ENCODE measurements at places on chromosomes 12 and 14.

GRCh38 chr12:57456737-57457490 is 1.8 kb downstream of the INHBE start:
- DNase-seq, result no peak

DNA sequence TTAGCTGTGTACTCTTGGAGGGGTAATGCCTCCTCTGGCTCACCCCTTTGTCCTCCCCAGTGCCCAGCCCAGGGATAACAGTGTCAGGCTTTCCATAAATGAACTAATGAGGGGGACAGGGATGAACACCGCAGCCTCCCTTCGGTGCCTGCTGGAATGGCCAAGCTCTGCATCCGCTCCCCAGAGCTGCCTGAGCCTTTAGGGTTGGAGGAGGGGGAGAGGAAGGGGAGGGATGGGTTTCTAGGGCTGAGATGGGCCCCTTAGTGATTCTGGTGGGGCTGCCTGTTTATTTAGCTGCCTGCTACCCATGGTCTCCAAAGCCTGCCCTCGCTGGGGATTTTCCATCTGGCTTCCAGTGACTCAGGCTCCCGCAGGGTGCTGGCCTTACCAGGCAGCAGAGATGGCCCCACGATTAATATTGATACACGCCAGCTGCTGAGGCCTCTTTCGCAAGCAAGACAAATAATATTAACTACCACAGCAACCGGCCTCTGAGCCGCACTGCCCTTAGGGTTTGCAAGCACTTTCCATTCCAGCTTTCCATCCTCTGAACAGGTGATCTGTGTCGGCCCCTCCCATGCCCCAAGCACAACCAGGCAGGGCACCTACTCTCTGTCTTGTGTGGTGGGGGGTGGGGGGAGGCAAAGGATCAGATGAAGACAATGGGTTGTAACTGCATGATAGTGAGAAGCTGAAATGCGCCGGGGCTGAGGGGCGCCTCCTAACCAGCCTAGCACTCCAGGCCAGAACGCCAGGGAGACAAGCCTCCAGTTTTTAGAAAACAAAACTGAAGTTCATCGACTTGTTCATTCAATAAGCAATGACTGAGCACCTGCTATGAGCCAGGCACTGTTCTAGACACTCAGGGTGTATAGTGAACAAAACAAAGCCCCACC is 56.7 kb downstream of the C14orf132 start:
- DNase-seq, result peak; percentile 88

GRCh38 chr14:92459030-92459949 is 54.3 kb upstream of the RIN3 start:
- DNase-seq, result no peak

- no peak for DNase-seq
Measured at GRCh38 chr12:117470804-117471203, 109.4 kb upstream of the NOS1 start.

- no peak for DNase-seq
Measured at GRCh38 chr12:1528791-1529190, 65.6 kb downstream of the FBXL14 start.

DNA sequence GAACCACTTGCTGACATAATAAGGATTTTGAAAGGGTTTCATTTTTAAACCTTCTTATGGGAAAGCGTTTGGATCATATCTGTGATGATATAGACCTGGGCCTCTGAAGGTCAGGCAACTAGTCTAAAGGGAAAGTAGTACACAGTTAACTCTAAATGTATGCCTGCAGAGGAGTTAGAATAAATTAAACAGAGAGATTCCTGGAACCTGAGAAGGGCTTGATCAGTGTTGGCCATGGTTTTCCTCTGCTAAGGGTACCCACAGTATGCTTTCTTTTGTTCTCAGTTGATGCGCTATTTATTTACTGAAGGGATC is 14.4 kb upstream of the POLR3B start:
- DNase-seq, result no peak

DNA sequence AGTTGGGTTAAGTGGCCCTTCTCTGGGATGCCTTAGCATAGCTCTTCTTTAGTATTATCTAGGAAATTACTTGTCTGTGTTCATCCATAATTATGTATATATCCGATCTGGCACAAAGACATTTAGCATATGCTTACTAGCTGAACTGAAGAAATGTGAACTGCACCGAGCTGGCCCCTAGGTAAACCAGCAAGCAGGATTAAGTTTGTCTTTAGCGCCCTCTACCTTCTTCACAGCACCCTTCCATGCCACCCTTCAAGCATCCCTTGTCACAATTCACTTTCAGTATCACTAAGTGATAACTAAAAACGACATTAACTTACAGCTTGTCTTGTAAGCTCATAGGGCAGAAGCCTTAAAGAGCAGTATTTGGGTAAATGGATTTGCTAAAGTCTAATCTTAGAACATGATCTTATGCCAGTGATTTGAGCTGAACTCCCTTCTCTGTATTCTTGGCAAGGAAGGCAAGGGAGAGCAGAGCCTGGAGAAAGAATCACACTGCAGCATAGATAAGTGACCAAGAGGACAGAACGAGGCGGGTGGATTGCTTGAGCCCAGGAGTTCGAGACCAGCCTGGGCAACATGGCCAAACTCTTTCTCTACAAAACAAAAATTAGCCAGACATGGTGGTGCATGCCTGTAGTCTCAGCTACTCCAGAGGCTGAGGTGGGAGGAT is 2.6 kb upstream of the HAL start:
- peak; percentile 45 for DNase-seq

DNA sequence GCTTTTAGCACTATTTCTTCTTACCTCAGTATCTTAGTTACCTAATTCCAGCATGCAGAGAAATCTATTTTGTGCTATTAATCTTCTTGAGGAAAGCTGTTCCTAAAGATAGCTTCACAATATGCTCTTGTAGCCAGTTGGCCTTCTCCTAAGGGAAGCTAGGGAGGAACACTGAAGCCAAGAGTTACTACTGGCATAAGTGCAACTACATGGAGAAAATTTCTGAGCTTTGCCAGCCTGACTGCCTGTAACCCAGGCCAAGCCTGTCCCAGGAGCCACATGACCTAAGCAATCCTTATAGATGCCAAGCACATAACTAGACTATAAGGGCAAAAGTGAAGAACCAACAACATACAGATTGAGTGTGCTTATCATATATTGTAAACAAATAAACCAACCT is 890.2 kb downstream of the FLRT2 start:
- no peak for DNase-seq

- DNase-seq, result no peak
Measured at GRCh38 chr12:75943730-75944096, 87.9 kb downstream of the PHLDA1 start.

- DNase-seq, result no peak
Measured at GRCh38 chr14:91111443-91111842, 2.4 kb upstream of the DGLUCY start.

DNA sequence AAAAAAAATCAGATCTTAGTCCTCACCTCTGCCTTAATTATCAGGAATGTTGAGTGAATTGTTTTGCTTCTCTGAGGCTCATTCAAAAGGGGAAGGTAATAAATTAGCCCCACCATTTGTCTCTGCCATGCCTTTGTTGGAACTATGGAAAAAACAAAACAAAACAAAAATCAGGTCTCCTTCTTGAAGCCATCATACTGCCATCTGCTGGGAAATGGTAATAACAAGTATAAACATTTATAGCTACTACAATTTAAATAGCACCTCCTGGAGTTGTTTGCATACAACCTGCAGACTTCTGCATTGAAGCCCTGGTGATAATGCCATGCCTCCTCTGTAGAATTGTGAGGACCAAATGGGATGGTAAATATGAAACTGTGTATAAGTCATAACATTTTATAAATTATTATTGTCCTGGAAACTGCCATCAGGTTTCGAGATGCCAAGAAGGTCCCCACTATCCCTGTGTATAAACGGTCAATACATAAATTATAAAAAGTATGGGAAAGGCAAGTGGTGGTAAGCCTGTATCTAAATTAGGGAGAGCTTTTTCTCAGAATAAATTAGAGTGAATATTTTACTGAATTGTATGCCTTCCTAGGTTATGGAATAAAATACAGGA is 87.2 kb upstream of the FGD4 start:
- peak; percentile 69 for DNase-seq

DNA sequence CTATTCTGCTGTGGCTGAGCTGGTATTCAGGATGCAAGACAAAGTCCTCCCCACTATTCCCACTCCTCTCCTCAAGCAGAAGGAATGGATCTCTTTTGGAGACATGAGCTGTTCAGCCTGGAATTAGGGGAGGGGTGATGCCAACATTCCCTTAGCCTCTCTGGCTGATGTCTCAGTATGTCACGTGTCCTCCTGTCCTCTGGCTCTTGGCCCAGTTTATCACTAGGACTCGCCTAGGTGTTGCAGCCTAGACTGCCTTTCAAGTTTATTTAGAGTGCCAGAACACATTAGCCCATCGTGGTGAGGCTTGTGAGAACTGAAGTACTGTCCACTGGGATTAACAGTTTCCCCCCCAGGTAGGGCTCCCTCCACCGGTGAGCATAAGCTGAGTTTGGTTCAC is 239.9 kb upstream of the MIS18BP1 start:
- no peak for DNase-seq

GRCh38 chr12:105040476-105040875 is 43.8 kb downstream of the ALDH1L2 start:
- DNase-seq, result no peak

- no peak for DNase-seq
Measured at GRCh38 chr14:61183196-61183885, 97.8 kb downstream of the TMEM30B start.

DNA sequence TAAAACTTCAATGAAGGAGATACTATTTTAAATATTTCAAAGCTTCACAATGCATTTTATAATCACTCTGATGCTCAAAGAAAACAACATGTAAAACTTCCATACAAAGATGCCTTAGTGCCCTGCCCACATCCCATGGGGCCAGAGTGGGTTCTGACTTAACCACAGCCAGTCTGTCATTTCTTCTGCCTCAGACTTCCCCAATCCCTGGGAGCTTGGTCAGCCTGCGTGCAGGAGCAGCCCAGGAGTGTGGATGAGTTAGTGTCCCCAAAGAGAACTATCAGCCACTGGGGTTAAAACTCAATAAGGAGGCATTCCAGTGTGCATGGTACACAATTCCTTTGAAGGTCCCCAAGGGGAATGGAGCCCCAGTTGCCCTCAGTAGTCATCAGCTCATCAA is 100.3 kb downstream of the PTCSC3 start:
- DNase-seq, result no peak

DNA sequence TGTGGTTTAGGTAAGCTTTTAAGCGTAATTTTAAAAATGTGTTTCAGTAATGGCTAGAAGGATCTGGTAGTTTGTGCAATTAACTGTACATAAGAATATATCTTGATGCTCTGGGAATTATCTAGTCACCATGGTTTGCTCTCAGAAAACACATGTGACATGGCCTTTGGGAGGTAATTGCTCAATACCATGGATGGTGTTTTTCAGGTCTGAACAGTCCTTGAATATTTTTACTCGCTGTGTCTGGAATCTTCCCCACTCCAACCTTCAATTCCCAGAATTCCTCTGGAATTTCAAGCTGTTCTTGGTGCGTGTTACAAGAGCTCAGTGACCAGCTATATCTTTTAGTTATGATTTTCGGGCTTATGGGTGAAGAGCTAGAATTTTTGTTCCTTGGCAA is 85.3 kb downstream of the DAAM1 start:
- DNase-seq, result no peak

DNA sequence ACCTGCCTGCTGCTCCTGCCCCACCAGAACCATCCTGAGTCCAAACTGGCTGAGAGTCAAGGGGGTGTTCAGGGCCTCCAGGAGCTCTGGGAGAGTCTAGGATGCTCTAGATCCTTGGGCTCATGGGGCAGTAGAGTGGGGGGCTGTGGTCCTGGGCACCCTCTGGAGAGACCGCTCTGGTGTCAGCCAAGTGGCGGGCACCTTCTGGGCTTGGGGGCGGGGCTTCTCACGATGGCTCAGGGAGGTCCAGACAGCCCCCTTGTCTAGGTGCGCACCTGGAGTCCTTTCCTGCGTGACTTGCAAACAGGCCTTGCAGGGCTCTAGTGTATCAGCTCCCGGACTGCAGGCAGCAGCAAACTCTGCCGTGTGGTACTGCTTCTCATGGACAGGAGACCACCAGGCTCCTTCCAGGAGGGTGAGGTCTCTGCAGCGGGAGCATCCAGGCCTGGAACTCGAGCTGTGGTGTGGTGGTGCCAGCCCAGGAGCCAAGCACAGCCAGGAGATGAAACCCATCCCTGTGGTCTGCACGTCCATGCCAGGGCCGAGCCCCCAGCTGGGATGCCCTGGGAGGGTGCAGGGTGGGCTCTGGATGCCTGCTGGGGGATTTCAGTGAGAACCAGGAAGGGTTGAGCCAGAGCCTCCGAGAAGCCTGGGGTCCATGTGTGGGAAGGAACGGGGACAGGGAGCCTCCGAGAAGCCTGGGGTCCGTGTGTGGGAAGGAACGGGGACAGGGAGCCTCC is 15.0 kb downstream of the PACS2 start:
- DNase-seq, result no peak

DNA sequence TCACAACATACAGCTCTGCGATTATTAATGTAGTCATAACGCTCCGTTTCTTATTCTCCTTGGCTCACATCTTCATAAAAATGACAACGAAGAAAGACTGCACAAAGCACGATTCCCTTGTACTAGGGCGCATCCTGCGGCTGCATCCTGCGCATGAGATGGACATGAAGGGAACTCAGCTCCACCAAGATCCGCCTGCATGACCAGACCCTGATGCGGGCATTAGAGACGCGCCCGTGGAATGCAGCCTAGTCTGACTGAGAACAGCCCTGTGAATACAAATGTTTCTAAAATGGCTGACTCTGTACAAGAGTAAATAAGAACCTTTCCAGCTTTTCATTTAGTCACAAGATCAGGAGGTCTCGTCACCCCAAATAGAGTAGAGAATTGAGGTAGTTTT is 422.2 kb downstream of the NOVA1 start:
- DNase-seq, result no peak

DNA sequence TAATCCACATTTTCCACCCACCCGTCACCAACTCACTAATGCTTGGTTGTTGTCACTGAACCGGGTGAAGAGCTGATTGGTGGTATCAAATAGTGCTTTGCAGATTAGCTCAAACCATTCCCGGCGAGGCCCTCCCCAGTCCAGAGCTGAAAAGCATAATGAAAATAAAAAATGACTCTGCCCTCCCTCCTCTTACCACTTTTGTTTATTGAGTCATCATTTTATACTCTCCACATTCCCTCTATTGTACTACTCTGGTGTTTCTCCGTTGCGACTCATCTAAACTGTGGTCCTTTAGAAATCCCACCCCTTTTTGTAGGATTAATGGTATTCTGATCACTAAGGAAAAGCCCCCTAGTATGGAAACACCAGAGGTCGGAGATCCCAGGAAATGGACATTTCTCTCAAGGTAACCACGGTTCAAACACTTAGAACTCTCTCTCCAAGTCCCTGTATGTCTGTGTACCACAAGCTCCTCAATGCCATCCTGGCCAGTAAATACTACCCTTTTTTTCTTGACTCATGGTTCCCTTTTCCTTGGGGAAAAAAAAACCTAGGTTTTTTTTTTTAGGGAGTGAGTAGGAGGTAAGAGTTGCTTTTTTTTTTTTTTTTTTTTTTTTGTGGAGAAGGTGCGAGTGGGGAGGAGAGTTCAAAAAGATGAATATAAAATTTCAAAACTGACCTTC is 42.0 kb downstream of the AREL1 start:
- no peak for DNase-seq

DNA sequence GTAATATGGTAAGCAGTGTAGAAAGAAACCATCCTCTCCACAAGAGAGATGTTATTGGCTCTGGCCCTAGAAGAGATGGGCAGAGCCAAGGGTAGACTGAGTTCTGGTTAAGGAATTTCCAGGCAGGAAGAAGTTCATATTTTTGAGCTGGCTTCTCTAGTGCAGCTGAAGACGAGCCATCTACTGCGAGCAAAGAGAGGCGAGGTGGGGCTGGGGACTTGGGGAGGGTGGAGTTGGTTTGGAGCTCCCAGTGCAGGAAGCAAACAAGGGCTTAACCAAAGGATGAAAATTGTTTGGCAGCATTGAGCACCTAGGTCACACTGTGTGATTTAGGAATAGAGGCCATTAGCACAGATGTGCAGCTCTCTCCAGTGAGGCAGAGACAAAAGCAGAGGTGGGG is 239.6 kb downstream of the ZFP36L1 start:
- no peak for DNase-seq
